ENCODE measurements at places on chromosomes 3 and 15.

- no peak for DNase-seq
Measured at GRCh38 chr3:71854706-71855105, 69.8 kb upstream of the PROK2 start.

- no peak for DNase-seq
Measured at GRCh38 chr15:66827039-66827697, 125.1 kb downstream of the SMAD6 start.

- DNase-seq: no peak
Measured at GRCh38 chr3:189646853-189647542, 15.8 kb downstream of the TP63 start.

GRCh38 chr3:133442518-133442917 is 42.7 kb downstream of the BFSP2 start:
- DNase-seq: no peak

GRCh38 chr3:139636511-139636910 is 41.3 kb downstream of the NMNAT3 start:
- no peak for DNase-seq
